Breast epithelium (tissue), 4 donors: ENCODE measurements at places on chromosomes 3 and 15.

GRCh38 chr3:119237299-119237698 lies 3.4 kb downstream of the B4GALT4 start:
- no peak for DNase-seq

- no peak for DNase-seq
These were observed 125.0 kb downstream of the ANO10 start for GRCh38 chr3:43496740-43497375.

DNA sequence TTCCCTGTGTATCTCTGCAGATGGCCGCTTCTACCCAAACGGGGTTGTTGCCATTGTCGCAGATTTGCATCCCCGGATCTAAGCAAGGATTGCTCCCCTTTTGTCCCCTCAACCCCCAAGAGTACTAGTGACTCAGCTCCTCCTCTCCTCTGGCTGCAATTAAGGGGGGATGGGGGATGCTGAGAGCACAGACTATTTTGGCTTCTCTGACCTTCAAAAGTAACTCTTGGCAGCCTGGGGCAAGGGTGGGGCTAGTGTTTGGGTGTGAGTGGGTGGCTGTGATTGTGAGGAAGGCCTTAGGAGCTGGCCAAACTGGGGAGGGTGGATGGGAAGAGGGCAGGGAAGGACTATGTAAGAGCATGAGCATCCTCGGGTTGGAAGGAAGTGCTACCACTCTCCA lies 1.2 kb upstream of the MAP1A start:
- no peak for DNase-seq

- DNase-seq, result no peak
These were observed 191.8 kb upstream of the CGNL1 start for GRCh38 chr15:57184502-57184901.

DNA sequence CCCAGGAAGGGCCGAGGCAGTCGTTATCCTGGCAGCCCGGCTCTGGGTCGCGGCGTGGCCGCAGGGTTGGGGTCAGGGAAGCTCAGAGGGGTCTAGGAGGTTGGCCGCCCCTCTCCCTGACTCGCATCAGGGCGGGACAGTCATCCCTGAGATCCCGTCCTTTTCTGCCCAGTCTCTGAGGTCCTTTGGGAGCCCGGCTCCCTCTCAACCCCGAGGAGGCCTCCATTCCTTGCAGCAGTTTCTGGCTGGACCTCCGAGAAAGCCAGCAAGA lies 495 bp downstream of the HYAL2 start:
- no peak for DNase-seq

DNA sequence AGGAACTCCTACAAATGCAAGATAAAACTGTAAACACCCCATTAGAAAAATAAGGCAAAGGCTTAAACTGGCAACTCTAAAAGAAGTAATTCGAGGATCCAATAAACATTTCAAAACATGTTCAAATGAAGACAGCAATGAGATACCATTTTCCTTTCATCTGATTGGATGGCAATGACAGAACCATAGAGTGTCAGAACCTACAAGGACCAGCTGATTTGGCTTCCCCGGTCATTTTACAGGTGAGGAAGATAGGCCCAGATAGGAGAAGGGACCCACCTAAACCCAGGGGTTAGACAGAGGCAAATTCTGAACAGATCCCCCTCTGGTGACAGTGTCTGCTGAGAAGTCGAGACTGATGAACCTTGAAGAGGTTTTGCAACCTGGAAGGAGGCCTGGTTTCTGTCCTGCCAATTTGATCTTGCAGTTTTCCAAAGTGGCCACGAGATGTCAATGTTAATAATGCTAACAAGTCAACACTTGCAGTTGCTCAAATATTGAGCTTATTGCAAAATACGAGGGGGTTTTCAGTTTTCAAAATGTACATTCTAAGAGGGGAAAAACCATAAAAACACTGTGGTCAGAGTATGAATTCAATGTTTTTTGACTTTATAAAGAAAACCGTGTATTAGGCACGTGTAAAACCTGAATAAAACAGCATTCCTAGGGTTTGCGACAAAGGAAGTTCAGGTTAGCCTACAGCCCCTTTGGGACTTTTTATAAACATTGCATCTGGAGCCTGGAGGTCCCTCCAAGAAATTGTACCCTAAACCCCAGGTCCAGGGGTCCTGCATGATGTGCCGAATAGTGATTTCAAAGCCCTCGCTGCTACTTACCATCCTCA lies 21.5 kb downstream of the CFAP161 start:
- DNase-seq, result peak; percentile 56

- DNase-seq, result no peak
These were observed 59.2 kb downstream of the TMOD3 start for GRCh38 chr15:51888593-51889195.
